Adrenal gland (tissue), 19 donors: ENCODE measurements at places on chromosomes 1 and 21. TPM values are rescaled to one million over a fixed set of nuclear protein-coding genes. Genes with fewer than 3 reads are reported as not detected.

The RIMKLA gene
- polyA plus RNA-seq = 0.35 TPM

The PTPRC gene
- polyA plus RNA-seq = 11.6 TPM

The CBR1 gene
- 68.6 TPM for polyA plus RNA-seq

The TNFRSF4 gene
- not detected for polyA plus RNA-seq

The KIF26B gene
- 0.48 TPM for polyA plus RNA-seq

The NBPF11 gene
- polyA plus RNA-seq = 7.0 TPM

The XKR8 gene
- 5.3 TPM for polyA plus RNA-seq

The KRTAP19-3 gene
- polyA plus RNA-seq = not detected

The OR2T35 gene
- polyA plus RNA-seq = not detected

The ITLN1 gene
- 4.1 TPM for polyA plus RNA-seq

The SPRR2G gene
- not detected for polyA plus RNA-seq

The MARCKSL1 gene
- 49.2 TPM for polyA plus RNA-seq

The ASTN1 gene
- 8.5 TPM for polyA plus RNA-seq

The SETSIP gene
- not detected for polyA plus RNA-seq

The OR2L8 gene
- polyA plus RNA-seq = not detected

The TSTD1 gene
- polyA plus RNA-seq = 57.8 TPM

The SERTAD4 gene
- polyA plus RNA-seq = 0.64 TPM

The CD5L gene
- 0.16 TPM for polyA plus RNA-seq

The TFF3 gene
- 20.4 TPM for polyA plus RNA-seq

The TSNAX gene
- 11.8 TPM for polyA plus RNA-seq

The LDLRAD1 gene
- polyA plus RNA-seq = 1.3 TPM

The RAP1A gene
- polyA plus RNA-seq = 157 TPM

The KCNA3 gene
- polyA plus RNA-seq = 0.07 TPM

The STUM gene
- polyA plus RNA-seq = 0.24 TPM

The ALG14 gene
- 3.0 TPM for polyA plus RNA-seq

The AMY2A gene
- polyA plus RNA-seq = not detected

The RAB42 gene
- 0.46 TPM for polyA plus RNA-seq

The ATP5PF gene
- polyA plus RNA-seq = 296 TPM

The KCNK2 gene
- polyA plus RNA-seq = 13.8 TPM

The PRAMEF17 gene
- not detected for polyA plus RNA-seq

The TNFRSF8 gene
- polyA plus RNA-seq = 0.40 TPM

The PIGR gene
- 0.10 TPM for polyA plus RNA-seq
